Stimulated activated CD4-positive, alpha-beta T cell treated with anti-CD3 and anti-CD28 coated beads, Interleukin-2, amount 100 ng/mL, for 24 hours (primary cell): ENCODE measurements at places on chromosomes 12 and 14.

DNA sequence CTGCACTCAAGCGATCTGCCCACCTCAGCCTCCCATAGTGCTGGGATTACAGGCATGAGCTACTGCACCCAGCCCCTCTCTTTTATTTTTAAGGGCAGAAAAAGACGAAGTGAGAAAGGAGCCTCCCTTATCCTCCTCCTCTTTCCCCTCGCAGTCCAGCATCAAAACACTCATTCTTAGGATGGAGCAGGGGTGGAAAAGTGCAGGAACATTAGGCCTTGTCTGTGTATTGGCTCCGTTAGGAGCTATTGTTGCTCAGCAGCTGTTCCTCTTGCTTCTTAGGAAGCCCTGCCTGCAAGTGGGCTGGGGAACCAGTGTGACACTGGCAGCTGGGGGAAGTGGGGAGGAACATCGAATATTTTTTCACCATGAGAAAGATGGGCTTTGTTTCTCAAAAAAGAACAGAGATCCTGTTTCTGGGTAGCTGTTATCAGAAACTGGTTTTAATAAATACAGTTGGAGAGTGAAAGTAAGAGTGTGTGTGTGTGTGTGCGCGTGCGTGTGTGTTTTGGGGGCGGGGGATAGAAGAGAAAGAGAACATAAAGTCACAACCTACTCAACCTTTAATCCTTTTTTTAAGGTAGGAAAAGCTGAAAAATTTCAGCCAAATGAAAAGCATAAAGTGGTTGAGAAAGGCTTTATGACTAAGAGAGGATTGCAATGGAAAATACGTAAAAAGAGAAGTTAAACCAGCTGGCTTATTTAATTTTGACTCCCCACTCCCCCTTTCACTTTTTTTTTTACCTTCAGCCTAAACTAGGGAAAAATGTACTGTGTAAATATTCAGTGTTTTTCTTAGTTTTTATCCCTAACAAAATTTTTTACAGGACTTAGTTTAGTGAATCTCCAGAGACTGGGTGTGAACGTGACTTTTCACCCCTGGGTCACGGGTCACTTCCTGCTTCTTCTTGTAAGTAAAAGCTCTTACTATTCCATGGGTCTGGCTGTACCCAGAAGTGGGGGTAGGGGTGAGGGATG lies 197.2 kb upstream of the PLEKHG7 start:
- peak; percentile 65 for DNase-seq

- DNase-seq: no peak
Measured at GRCh38 chr14:85426068-85426935, 103.6 kb upstream of the FLRT2 start.

DNA sequence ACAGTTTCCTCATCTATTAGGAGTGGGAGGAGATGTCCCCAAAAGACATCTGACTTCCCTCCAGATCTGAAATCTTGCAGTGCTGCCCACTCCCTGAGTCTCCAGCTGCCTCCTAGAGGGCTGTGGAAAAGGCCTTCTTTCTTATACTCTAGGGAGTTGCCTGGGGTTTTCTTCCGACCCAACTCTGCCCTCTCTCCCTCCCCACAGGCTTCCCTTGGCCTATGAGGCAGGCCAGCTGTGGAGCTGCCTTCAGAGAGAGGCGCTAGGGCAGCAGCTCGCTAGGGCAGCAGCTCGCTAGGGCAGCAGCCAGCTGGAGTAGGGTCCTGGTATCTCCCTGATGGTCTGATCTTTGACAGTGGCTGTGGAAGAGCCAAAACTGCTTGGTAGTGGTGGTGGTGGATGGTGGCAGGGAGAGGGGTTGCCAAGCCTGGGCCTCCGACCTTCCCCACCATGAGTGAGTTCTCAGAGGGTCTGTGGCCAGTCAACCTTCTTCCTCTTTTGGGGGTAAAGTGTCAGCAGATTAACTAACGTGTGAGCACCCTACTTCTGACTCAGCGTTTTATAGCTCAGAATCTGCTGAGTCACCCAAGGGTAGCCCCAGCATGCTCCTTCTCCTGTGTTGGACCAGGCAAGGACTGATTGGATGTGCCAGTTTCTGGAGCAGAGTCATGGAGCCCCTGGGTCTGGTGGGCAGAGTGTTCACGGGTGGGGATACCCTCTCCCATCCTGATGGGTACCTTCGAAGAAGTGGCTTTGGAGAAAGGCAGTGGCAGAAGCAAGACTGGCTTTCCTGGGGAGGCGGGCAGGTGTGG lies 2.3 kb downstream of the SLC48A1 start:
- no peak for DNase-seq

GRCh38 chr14:91256661-91257060 lies 12.2 kb upstream of the GPR68 start:
- no peak for DNase-seq

- DNase-seq: no peak
Measured at GRCh38 chr12:117919479-117919878, 49.3 kb downstream of the KSR2 start.

DNA sequence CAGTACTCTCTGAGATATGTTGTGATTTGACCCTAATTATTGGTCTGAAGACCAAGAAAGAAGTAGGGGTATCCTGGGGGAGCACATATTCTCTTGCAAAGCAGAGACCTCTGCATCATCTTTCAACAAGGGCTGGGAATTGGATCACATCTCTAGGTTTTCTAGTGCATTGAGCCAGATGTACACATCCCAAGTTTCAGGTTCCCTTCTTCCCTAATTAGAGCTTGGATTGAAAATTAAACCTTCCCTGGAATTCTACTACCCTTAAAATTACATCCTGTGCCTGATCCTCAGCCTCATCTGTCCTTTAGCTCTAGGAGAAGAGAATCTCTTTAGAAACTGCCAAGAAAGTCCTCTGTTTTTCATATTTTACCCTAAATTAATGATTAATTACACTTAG lies 839.6 kb downstream of the SLC6A15 start:
- no peak for DNase-seq

- DNase-seq: no peak
Measured at GRCh38 chr12:108518716-108519496, 3.8 kb downstream of the FICD start.

DNA sequence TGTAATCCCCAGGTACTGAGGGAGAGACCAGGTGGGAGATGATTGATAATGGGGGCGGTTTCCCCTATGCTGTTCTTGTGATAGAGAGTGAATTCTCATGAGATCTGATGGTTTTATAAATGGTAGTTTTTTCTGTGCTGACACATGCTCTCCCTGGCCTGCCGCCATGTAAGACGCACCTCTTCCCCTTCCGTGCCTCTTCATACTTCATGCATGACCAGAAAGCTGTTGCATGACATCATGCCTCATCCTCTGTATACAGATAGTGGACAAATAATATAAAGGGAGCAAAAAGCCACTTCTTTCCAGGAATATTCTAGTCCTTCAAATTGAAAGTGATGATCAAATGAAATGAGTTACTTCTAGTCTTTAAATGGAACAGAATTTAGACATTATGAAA lies 47.3 kb upstream of the LRIG3 start:
- no peak for DNase-seq

DNA sequence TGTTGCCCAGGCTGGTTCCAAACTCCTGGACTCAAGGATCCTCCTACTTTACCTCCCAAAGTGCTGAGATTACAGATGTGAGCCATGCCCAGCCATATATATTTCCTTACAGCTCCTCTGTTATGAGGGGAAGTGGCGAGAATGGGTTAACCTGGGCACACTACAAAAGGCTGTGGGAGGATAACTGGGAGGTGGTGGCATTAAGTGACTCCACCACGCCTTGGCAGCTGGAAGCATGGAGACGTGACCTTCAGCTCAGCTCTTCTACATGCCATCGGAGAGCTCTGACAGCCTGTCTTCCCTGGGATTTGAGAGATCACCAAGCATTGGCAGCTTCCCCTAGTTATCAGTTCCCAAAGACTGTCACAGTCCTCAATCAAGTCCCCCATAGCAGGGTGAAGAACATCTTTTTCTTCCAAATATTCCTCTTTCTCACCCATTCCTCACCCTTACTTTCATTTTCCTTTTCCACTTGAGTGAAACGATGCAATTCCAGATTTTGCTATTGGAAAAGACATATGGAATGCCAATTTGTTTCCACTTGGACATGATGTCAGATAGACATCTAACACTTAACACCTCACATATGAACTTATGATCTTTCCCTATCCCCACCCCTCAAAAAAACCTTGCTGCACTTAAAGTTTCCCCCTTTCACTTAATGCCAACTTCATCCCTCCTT lies 48.5 kb downstream of the PHLDA1 start:
- no peak for DNase-seq

DNA sequence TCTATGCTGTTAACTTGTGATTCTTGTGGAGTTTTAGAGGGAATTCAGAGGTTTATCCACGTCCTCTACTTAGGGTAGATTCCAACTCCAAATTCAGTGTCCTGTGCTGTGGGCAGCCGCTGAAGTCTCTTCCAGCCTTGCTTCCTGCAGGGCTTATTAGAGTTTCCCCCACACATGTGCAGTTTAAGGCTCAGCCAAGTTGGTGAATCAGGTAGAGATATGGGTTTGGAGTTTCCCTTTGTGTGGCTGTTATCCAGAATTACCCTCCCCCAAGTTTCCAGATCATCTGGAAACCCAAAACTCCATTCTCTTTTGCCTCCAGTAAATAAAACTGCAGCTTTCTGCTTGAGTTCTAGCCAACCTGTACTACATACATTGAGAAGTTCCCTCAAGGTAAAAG lies 853.7 kb downstream of the GALC start:
- no peak for DNase-seq

DNA sequence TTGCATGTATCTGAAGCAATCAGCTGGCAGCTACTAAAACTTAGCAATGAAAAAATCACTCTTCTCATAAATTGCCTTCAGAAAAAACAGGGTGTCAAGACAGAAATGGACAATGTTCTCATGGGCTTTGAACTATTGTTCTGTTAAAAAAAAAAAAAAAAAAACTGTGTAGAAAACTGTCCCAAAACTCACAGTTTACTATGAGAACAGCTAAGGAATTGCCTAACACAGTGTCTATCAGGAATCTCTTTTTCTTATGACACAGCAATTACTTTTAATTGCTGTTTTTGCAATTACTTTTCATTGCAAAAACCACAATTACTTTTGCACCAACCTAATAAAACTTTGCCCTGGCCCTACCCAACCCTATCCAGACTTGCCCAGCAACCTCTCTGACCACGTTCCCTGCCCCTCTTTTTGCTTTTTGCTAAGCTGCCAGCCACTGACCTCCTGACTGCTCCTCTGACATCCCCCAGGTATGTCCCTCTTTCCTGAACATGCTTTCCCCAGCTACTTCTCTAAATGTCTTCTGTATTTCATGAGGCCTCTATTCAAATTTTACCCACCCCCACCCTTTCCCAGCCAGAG lies 68.0 kb upstream of the SLCO1C1 start:
- DNase-seq: no peak

DNA sequence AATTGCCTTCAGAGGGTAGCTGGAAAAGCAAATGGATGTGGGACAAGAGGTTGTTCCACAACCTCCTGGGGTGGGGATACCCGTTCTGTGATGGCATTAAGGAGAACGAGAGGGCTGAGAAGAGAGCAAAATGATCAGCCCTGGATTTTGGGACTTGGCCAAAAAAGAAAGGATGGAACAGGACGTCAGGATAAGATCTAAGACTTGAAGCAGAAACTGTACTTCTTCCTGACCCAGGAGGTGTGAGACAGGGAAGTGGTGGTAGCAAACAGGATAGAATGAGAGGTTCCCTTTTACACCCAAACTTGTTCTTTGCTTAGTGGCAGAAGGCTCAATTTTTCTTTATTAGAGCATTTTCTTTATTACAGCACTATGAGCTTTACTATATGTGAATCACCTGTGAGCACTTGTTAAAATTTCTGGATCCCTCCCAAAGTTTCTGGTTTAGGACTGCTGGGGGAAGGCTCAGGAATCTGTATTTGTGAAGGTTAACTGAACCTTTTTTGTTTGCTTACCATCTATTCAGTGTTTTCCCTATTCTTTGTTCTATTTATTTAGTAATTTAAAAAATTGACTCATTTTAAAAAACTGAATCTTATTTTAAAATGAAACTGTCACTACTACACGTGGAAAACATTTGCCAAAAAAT lies 59.2 kb downstream of the ERC1 start:
- no peak for DNase-seq

DNA sequence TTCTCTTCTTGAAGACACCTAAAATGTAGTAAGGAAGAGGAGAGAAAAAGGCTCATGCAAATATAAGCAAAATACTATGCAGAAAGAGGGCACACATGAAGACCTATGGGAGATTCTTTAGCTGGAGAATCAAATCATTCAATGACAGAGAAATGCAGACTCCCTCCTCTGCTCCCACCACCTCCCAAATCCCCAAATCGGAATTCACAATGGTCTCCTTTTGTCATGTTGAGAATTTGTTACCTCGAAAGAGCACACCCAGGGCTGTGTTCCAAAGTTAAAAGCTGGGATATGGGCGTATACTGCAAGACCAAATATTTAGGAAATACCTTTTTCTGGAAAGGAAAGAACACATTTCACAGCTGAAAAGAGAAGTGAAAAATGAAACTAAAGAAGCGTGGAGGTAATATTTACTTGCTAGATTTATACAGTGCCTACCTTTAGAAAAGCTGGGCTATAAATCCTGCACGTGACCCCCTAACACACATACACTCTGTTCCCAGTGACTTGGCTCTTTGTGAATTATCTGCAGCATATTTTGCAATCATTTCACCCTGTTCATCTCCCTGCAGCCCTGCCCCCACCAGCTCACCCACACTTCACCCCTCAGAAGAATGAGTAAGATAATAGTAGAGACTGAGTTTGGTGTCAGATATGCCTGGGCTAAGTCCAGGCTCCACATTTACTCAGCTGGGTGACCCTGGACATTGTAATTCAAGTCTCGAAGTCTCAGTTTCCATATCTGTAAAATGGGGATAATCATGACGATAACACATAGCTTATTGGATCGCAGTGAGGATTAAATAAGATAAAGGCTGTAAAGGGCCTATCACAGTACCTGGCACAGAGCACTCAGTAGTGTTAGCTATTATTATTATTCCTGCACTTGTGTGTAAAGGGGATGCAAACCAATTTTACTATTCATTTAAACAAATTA lies 2.9 kb upstream of the CACNA1C start:
- DNase-seq: no peak

DNA sequence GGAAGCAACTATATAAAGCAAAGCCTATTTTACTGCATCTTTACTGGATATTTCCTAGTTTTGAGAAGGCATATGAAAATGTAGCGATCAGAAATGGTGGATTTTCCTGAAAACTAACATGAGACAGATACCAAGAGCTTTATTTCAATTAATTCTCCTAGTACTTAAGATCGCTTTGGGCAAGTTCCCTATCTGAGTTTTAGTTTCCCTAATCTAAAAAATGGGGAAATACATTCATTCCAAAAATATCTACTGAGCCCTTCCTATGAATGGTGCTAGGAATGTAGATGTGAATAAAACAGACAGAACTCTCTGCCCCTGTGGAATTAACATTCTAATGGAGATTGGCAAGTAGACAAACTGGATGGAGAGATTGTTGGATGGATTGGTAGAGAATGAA lies 8.4 kb downstream of the CATSPERB start:
- no peak for DNase-seq

DNA sequence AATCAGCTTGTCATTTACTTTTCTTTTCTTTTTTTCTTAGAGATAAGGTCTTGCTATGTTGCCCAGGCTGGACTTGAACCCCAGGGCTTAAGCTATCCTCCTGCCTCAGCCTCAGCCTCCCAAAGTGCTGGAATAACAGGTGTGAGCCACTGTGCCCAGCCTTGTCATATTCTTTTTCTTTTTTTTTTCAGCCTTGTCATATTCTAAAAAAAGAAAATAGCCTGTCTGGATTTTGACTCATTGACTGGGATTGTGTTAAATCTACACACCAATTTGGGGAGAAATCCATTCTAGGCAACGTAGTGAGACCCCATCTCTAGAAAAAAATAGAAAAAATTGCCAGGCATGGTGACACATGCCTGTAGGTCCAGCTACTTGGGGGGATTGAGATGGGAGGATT lies 24.1 kb downstream of the ATP5MC2 start:
- no peak for DNase-seq
